HFF-Myc (cell line): ENCODE measurements at places on chromosomes 6 and 20.

DNA sequence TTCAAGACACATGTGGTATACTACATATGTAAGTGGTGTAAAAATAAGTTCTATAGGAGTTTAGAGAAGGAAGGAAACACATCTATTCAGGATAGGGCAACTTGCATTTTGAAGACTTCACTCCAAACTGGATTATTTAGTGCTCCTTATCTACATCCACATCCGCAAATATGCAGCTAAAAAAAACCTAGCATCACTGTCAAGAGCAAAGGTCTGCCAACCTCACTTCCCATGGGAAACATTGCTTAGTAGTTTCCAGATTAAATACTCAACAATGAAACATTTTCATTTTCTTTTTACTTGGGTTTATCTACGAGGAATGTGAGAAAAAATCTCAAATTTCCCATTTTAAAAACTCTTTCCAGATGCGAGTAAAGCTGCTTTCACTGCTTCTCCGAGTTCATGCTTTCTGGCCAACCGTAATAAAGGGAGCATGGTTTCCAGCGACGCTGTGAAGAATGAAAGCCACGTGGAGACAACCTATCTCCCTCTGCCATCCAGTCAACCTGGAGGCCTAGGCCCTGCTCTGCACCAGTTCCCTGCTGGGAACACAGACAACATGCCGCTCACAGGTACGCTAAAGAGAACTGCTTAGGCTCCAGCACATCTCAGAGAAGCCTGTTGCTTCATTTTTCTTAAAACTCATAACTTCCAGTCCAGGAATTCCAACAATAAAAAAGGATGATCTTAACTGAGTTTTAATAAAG lies 48.2 kb downstream of the RFX6 start:
- DNase-seq, result no peak

- no peak for DNase-seq
Measured at GRCh38 chr6:1163501-1163900, 148.4 kb upstream of the FOXQ1 start.

GRCh38 chr6:29933955-29934354 lies 8.4 kb upstream of the HLA-A start:
- no peak for DNase-seq

DNA sequence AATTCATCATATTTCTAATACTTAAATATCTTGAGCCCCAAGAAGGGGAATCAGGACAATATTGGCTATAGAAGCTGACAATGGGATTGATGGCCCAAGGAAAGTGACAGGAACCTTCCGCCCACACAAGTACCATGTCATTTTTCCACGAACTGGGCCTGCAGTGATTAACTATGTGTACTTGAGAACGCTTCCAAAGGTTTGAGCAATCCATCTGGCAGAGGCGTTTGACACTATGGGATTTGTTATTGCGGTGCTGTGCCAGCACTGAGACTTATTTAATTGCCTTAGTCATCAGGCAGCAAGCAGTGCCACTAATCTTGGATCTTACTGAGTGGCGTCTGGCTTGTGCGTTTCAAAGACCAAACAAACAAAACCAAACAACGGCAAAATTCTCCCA lies 135.6 kb upstream of the UST start:
- no peak for DNase-seq

- DNase-seq, result no peak
Measured at GRCh38 chr20:48017509-48017908, 232.2 kb upstream of the SULF2 start.

GRCh38 chr20:15446373-15446772 lies 1109.0 kb upstream of the FLRT3 start:
- DNase-seq, result no peak

DNA sequence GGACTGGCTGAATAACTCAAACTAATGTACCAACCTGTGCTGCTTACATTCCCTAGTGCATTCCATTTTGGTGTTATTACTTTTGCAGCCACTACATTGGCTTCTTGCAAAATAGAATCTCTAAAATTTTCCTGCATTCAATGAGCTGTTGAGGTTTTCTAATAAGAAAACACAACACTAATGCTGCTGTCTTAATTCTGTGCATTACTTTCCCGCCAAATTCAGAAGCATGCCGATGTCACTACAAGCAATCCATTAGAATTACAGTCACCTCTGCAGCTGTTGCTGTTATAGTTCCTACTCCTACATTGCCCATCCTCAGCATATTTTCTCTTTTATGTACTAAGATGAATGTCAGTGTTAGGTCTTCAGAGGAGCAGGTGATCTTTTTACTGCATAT lies 359.5 kb downstream of the HACE1 start:
- DNase-seq, result no peak

DNA sequence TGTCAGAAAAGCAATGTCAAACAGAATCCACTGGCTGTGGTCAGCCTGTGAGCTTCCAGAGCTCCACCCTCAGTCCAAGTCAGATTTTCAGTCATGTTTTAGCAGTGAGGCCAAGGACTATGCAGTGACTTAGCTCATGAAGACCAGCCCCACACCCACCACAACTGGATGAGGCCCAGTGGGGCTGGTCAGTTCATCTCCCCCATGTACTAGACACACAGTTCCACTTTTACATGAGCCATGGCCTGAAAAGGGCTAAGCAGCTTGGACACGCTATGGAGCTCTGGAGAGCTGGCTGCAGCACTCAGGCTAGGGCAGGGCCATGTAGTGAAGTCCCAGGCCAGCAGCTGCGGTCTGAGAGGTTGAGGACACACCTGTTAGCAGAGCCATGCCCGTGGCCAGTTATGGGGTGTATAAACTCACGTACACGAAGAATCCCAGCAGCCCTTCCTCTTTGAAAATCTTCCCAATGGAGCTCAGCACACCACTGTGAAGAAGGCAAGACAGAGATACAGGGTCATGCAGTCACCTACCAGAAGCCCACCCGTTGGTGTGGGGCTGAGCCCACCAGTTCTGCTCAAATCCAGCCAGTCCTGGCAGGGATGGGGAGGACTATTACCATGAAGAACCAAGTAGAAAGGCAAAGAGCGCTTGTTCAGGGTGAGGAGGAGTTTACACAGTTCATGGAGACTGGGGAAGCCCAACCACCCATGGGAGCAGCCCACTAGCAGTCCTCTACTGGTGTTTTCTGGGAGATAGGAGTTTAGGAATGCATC lies 10.6 kb downstream of the MTCH1 start:
- DNase-seq, result no peak

- no peak for DNase-seq
Measured at GRCh38 chr6:12586721-12587480, 129.7 kb upstream of the PHACTR1 start.

DNA sequence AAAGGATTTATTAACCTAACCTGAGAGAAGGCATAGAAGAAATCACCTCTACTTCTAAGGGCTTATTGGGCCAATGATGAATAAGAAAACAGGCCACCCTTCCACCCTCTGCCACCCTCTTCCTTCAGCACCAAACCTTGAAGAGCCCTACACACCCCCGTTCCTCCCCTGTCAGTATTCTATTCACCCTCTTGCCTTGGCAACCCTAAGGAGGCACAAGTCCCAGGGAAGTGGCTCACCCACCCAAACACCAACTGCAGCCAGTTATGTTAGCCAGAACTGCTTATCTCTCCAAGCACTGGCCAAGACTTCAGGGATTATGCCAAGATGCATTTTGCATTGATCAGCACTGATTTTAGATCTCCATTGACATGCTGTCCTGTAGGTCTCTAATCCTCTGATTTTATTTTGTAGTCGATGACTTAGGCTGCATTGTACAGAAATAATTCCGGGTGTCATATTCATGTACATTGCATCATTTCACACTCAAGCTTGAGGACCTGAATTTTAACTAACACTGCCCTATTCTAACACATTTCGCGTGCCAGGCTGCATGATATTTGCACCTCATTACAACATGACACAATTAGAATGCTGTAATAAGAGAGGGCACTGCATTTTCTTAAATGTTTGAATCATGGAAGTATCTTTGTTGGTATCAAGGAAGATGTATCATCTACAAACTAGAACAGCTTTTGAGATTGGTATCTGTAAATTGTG lies 15.7 kb downstream of the CNKSR3 start:
- DNase-seq, result no peak

GRCh38 chr6:108591040-108591816 lies 30.5 kb downstream of the FOXO3 start:
- DNase-seq, result no peak

DNA sequence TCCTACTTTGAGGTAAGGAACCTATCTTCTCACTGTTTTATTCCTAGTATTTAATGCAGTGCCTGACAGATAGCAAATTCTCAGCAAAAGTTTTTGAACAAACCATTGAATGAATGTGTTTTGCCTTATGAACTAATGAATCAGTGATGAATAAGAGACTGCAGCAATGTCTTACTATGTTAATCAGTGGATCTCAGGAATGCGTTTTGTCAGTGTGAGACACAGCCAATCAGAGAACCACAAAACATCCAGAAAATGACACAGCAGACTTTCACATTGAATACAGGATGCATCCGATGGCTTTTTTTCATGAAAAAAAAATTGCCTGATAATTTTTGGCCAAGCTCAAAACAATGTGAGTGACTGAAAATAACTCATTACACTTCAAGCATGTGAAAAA lies 270.5 kb downstream of the BMP2 start:
- no peak for DNase-seq

DNA sequence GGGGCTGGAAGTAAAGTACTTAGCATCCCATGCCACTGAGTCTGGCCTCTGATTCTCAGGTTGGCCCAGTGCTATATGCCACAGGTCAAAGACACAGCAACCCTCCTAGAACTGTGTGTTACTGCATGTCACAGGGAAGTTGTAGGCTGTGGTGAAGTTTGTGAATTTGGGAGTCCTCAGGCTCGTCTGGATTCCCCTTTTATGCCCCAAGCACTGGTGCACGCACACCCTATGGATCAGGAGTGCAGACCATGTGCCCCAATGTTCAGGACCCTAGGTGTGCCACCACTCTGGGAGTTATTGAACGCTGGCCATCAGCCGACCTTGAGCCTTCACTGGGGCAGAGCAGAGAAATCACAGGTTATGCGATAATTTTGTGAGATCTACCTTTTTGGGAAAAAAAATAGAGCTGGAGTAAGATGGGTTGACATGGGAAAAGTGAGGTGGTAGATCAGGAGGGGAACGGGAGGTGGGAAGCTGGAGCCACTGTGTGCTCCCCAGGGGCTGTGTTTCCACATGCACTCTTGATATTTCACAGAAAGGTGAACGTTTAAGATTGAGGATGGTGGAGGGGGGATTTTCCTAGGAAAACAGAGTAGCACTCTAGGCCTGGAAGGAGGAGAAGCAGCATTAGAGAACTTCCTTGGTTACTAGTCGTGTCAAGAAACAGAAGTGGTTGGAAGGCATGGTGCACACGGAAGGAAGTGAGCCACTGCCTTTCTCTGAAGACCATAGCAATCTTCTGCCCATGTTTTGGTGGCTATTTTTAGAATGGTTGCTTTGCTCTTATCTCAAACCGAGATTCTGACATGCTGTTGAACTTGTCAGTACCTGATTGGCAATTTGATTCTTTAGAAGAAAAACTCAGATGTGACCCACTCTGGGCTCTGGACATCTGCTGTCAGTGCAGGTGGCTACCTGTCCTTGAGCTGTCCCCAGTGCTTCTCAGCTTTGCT lies 44.1 kb downstream of the DUSP22 start:
- DNase-seq, result no peak

DNA sequence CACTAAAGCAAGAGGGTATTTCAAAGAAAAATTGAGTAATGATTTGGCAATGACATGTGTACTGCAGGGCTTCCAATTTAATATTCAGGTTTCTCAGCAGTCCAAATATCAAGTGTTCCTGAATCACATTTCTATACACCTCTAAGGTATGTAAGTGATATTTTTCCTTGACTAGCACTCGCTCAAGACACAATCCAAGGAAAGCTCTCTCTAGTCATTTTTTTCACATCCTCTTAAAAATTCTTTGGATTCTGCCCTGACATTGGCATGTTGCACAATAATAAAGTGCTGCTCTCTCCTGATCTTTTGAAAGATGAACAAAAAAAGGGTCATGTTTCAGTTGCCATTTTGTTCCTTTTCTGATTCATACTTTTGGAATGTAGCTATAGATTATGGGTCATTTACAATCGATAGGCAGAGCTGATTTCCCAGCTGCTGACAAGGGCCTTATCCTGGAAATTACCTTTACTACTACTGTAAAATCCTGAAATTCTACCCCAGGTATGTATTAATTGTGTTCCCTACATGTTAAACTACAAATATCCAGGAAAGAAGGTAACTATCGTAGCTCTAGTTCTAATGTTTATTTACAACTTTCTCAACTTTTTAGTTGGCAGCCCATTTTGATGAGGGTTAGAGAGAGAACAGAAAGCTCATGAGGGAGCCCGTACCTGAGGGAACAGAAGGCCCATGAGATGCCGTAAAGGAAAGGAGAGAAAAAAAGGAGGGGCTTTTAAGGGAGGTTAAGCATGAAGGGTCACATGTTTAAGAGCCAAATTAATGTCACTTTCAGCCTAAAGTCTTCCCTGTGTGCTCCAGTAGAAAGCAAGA lies 22.2 kb upstream of the ADGRG6 start:
- DNase-seq, result no peak

DNA sequence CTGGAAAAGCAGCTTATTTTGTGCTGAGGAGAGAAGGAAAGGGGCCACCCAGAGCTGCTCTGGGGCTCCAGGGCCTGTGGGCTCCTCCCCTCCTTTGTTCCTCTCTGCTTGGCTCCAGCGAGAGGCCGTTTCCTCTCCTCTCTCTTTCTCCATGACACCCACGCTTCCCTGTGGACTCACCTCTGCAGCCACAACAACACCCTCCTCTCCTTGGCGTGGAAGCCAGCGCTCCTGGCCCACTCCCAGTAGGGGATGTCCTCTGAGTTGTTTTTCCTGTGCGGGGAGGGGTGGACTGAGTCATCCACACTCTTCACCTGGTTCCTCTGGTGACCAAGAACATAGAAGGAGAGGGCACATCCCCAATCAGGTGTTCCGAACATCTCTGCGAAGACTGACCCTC lies 4.9 kb upstream of the CDSN start:
- no peak for DNase-seq

- peak; percentile 11 for DNase-seq
Measured at GRCh38 chr6:80174900-80175572, 68.6 kb downstream of the BCKDHB start.

DNA sequence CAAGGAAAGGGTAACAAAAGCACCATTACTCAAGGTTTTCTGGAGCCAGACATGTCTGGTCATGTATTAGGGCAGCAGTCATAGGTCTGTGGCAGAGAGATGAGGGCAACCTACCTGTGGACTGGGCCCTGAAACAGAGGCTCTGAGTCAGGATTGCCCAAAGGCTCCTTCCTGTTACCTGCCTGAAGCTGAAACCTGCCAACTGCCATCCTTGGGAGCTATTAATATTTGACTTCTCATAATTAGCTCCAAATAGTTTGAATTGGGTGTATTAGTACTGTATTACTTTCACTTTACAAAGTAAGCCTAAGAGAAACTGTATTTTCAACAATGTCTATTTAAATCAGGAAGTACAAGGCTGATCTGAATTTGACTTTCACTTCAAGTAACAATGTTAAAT lies 72.0 kb upstream of the TBX18 start:
- DNase-seq, result no peak

DNA sequence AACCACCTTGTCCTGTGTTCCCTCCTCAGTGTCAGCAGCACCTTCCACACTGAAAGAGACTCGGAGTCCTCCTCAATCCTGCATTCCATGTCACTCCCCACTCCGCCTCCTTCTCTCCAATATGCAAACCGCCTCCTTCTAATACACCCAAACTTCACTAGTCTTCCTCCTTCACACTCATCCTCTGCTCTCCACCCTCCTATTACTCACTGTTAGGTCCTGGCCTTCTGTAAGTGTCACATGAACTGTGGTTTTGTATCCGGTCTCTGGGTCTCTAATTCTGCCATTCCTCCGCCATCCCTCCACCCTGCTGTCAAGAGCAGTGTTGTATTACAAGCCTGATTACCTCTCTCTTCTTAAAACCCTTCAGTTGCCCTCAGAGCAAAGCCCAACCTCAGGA lies 200.5 kb upstream of the CDYL start:
- DNase-seq, result no peak

- no peak for DNase-seq
Measured at GRCh38 chr6:91704531-91704930, 1117.7 kb upstream of the MAP3K7 start.
